D341Med (cell line): ENCODE measurements at places on chromosomes 2 and 18.

DNA sequence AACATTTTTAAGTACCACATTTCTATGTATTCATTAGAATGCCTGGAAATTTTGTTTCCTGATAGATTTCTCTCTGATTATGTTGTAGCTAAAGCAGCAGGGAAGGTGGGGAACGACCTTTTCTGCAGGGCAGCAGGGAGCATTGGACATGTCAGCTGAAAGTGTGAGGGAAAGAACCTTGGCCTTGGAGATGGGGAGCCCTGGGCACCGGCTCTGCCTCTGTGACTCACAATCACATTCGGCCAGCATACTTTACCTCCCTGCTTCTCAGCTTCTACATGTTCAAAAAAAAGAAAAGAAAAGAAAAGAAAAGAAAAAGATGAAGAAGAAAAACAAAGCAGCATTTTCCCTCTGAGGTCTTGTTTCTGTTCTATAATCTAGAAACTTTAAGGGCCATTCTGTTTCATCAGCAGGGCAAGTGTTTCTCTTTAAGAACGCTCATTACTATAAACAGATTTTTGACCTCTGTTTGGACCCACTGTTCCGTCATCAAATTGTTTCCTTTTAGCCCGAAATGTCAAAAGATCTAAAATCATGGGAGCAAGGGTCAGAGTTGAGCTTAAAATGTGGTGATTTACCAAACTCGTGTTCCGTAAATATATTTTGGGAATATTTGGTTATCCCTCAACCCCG lies 27.9 kb downstream of the SETBP1 start:
- no peak for DNase-seq

DNA sequence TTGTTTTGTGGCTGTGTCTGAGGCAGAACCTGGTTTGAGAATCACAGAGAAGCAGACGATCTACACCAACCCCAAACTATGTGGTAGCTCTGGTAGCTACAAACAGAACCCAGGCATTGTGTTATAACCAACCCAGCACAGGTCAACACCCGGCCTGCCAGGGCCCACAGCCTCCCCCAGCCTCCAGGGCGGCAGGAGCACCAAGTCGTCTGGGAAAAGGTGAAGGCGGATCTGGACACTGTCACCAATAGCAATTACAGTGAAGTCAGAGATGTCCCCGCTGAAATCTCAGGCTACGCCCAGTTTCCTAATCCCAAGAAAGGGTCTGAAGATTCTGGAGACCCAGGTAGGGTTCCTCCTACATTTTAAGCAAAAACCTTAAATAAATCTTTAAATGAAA lies 3.6 kb downstream of the HJURP start:
- no peak for DNase-seq

- DNase-seq: no peak
Observed at GRCh38 chr2:182818925-182819324, 47.5 kb downstream of the FRZB start.

- no peak for DNase-seq
Observed at GRCh38 chr2:48551548-48551947, 21.6 kb downstream of the STON1 start.

- no peak for DNase-seq
Observed at GRCh38 chr2:143132355-143132754, 3.1 kb downstream of the ARHGAP15 start.

GRCh38 chr2:134762508-134762907 lies 43.7 kb upstream of the TMEM163 start:
- DNase-seq: no peak

DNA sequence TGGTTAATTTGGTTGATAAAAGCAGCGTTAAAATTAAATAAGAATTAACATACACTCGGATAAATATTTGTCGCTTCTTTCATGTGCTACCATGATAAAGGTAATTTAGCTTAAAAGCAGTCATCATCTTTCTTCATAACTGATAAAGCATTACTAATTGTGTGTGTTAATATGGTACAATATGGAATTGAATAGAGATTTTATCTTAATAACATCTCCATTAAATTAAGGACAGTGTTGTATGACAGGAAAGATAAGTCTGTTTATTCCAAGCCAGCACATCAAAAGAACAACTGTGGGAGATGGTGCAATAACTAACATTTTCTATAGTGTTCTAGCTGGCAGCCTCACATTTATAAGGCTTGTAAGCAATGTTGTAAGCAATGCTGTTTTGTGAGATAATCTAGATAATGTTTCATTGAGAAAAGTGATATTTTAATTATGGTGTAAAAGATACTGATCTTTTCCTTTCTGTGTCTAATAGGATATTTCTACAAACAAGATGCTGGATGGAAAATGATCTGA lies 64.4 kb upstream of the AFF3 start:
- DNase-seq: no peak
